ENCODE measurements at places on chromosomes 5 and 9. TPM values are rescaled to one million over a fixed set of nuclear protein-coding genes. Genes with fewer than 3 reads are reported as not detected.

Gene DDX4
- total RNA-seq: not detected

Gene ZNF366
- total RNA-seq: under 0.01 TPM

Gene TMEFF1
- total RNA-seq: 2.5 TPM

Gene LSM11
- 5.7 TPM for total RNA-seq

Gene PTGS1
- 11.4 TPM for total RNA-seq

Gene SPATA6L
- 1.1 TPM for total RNA-seq

Gene LCNL1
- total RNA-seq: 0.66 TPM

Gene GADD45G
- 0.66 TPM for total RNA-seq

Gene NME5
- total RNA-seq: 1.7 TPM

Gene ORM2
- not detected for total RNA-seq

Gene PCDHA12
- total RNA-seq: 0.11 TPM

Gene INSYN2B
- 11.2 TPM for total RNA-seq

Gene WNK2
- 0.11 TPM for total RNA-seq

Data from uterine smooth muscle cell (primary cell).